ENCODE measurements at places on chromosomes 2 and 18.

DNA sequence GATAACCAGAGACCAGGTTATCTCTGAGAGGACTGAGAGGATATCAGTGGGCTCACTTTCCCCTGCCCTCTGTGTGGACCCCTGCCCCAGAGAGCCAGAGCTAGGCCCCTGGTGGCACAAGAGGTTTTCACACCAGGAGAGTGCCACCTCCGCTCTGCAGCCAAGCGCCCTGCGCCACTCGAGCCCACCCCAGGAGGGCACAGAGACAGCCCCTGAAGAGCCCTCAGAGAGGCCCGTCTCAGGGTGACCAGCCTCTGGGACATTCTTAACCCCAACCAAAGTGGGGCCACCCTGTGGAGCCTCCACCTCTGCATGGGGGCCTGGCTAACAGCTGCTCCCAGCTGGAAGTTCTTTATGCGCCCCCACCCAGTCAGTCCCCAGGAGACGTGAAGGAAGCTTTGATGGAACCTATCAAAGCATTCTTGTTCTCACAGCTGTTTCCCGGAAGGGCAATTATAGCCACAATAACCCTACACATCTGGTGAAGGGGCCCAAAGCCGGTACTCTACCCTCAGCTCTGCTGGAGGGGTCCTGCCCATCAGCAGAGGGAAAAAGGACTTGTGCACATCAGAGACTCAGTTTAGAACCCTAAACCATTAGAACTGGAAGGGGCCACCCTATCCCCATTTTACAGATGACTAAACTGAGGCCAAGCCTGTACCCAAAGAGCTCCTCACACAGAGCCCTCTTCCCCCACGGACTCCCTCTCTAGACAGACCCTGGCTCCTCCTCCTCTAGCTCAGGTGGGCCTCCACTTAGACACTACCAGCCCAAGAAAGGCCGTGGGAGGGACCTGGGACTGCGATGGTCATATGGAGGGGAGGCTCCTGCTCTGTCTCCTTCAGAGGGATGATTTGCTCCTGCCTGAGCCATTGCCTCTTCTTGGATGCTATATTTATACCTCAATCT is 101.1 kb downstream of the ZFP36L2 start:
- no peak for DNase-seq

- DNase-seq, result no peak
Measured at GRCh38 chr2:118847762-118848172, 319 bp upstream of the EN1 start.

DNA sequence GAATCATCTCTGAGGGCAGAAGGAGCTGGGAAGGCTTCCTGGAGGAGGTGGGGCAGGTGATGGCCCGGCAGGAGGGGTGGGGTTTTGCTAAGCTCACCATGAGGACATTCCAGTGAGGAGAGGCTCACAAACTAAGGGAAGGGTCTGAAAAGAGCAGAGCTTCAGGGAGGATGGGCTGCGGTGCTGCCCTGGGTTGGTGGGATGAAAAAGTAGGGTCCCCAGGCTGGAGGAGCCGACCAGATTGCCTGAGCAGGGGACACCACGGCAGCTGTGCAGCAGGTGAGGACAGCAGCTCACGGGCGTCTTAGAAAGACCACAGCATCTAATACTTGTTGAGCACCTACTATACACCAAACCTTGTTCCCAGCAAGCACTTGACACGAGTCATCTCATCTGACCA is 82.2 kb downstream of the DYSF start:
- no peak for DNase-seq

- DNase-seq, result no peak
Measured at GRCh38 chr2:223870840-223871611, 33.6 kb upstream of the AP1S3 start.

DNA sequence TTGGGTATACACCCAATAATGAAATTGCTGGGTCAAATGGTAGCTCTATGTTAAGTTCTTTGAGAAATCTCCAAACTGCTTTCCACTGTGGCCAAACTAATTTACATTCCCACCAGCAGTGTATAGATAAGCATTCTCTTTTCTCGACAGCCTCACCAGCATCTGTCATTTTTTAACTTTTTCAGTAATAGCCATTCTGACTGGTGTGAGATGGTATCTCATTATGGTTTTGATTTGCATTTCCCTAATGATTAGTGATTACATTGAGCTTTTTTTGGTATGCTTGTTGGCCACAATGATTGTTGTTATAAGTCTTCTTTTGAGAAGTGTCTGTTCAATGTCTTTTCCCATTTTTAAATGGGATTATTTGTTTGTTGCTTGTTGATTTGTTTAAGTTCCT is 50.4 kb upstream of the EPAS1 start:
- no peak for DNase-seq

DNA sequence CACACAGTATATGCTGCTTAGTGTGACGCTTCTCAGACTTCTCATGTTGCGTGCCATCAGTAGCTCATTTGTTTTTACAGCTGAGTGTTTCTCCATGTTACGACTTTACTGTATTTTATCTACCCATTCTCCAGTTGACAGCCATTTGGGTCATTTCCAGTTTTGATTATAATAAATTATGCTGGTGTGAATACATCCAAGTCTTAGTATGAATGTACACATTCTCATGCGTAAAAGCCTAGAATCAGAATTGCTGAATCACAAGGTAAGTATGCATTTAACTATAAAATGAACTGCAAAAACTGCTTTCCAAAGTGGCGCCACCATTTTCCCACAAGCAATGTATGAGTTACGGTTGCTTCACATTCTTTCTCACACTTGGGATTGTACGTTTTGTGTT is 184.2 kb upstream of the SLC35G4 start:
- DNase-seq, result no peak

GRCh38 chr2:196649202-196649601 is 9.7 kb downstream of the CCDC150 start:
- no peak for DNase-seq

DNA sequence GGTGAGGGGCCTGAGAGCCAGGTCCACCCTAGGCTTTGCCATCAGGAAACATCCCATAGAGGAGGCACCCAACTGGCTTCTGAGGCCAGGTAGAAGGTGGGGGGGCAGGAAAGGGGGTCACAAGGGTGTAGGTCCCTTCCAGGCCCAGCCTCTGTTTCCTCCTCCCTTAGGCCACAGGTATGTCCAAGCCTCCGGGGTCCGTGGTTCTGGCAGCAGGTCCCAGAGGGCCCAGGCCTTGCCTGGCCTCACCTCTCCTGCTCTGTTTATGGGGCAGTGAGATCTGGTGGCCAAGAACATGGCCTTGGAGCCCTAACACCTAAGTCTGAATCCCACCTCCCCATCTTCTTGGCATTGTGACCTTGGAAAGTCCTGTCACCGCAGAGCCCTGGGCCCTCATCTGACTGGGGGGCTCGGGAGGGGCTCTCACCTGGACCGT is 21.6 kb upstream of the GPR17 start:
- DNase-seq, result no peak

- no peak for DNase-seq
Measured at GRCh38 chr2:132788310-132788838, 118.4 kb upstream of the LYPD1 start.

GRCh38 chr2:211766689-211767088 is 771.9 kb downstream of the ERBB4 start:
- DNase-seq, result no peak

DNA sequence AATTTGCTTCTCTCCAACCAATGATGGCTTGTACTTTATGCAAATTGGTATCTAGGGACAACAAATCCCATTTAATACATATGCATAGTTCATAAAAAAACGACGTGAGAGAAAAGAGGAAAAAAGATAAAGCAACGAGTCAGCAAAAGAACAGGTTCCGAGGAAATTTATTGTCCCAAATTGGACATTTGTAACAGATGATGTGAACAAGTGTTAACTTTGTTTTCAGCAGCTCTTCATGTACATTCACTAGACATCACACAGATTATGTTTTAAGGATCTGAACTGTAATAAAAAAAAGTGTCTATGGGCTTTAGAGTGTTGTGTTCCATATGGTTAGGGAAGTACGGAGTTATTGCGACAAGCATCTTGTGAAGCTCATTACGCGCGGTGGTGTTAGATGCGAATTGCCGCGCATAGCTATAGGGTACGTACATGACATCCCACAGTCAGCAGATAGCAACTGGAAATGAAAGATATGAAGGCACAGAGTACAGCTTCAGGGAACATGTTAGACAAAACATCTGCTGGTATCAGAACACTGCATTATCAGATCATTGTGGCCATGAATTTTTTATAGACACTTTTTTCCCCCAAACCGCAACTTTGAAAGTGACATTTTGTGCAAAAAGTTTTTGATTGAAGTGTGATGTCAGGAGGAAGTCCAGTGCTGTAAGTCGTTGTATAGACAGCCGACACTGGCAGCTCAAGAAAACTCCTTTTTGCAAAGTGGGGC is 1073.1 kb upstream of the FANCL start:
- DNase-seq, result no peak

GRCh38 chr2:237350597-237350996 is 63.4 kb downstream of the COL6A3 start:
- no peak for DNase-seq

- no peak for DNase-seq
Measured at GRCh38 chr18:6563896-6564295, 149.2 kb upstream of the L3MBTL4 start.

DNA sequence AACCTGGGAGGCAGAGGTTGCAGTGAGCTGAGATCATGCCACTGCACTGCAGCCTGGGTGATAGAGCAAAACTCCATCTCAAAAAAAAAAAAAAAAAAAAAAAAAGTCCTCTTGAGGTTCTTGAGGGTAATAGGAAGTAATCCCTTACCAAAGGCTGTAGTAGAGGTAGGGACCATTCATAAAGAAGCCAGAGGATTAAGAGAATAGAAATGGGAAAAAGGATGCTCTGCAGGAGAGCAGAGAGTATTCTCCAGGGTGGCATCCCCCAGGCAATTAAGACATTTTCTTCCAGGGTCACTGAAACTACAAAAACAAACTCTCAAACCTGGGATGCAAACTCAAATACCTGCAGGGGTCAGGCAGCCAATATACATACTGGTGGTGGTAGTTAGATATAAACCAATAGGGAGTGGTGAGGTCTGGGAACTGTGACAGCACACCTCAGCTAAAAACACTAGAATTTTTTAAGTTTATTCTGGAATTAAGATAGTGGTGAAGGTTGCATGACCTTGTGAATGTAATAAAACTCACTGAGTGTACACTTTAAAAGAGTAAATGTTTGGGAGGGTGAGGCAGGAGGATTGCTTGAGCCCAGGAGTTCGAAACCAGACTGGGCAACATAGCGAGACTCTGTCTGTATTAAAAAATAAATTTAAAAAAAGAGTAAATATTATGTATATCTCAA is 24.7 kb downstream of the RAPH1 start:
- DNase-seq, result no peak

DNA sequence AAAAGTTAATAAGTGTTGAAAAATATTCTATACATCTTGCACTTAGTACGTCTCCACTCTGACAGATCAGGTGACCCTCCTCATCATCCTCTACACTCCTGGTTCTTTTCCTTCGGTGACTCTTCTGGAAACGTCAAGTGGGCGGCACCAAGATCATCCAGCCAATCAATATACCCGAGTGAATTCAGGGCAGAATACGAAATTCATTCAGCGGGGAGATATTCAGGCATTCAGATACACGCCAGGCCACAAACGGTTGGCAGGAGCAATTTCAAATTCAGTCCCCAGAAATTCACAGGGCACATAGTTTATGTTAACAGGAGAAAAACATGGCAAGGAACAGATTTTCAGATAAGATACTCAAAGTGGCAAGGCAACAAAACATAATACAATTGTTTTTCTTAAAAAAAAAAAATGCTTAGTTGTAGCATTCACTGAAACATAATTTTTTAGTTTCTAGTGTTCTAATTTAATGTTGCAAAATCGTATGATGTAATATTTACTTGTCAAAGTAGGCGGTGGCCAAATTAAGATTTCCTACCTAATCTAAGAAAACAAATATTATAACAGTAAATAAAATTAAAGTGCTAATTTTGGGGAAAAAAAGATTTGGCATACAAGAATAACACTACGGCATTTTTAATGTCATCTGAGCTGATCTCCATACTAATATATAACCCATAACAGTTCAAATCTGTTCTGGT is 4.2 kb downstream of the CLK1 start:
- DNase-seq, result no peak

GRCh38 chr2:98476192-98476868 is 31.7 kb downstream of the INPP4A start:
- DNase-seq, result no peak

DNA sequence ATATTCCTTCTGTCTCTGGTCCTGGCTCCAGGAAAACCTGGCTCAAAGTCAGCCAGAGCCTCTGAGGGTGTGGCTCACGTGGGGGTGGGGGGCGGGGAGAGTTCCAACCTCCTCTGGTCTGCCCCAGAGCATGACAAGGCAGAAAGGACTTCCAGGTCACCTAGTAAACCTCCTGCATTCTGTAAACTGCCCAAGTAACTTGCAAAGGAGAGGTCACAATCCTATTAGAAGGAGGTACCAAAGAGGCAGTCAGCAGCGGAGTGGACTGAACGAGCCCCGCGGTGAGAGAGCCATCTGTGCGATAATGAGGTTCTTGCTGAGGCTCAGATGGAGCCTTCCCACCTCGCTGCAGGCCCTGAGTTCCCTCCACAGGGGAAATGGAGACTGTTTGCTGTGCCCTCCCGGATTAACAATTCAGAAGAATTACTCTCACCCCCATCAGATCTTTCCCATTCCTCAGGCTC is 58.9 kb upstream of the GATA6 start:
- no peak for DNase-seq

- DNase-seq, result no peak
Measured at GRCh38 chr2:99066075-99066958, 75.2 kb upstream of the C2orf15 start.

DNA sequence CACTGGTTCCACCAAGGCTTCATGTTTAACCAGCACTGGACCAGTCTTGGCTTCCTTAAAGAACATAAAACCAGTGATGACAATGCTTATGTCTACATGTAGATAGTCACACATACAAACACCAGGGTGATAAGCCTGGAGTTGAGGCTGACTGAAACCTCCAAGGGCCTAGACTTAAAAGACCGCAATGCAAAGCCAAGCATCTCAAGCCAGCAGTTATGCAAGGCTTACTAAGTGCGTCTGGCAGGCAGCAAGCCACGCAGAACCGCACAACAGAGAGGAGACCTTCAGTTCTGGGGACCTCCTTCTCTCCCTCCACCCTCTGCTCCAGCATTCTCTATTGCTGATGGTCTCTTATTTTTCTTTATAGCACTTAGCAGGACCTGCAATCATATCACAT is 63.2 kb upstream of the ACAA2 start:
- no peak for DNase-seq

GRCh38 chr18:70693246-70693645 is 404.4 kb downstream of the SOCS6 start:
- no peak for DNase-seq

- no peak for DNase-seq
Measured at GRCh38 chr18:34050661-34051060, 174.1 kb downstream of the NOL4 start.

GRCh38 chr2:233173115-233173514 is 78.4 kb upstream of the ATG16L1 start:
- no peak for DNase-seq

- no peak for DNase-seq
Measured at GRCh38 chr2:81483254-81483653, 1178.7 kb upstream of the LRRTM1 start.

DNA sequence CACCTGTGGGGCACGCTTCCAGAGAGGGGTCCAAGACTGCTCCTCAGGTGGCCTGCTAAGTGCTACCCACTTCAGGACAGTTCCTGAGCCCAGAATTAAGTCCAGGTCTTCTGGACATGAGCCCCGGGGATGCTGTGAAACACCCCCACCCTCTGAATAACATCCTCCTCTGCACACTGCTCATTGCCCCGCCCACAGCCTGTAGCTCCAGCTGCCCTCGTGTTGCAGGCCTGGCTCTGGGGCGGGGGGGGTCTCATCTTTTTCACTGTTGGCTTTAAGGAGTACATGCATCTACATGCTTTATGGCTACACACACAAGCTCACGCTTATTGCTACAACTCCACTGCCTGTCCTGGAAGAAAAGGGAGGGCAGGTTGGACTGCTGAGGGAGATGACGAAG is 92.8 kb downstream of the PTGR3 start:
- no peak for DNase-seq

Measured in cortex of kidney (tissue), 1 donor.